Hematopoietic multipotent progenitor cell treated with erythropoietin and hydrocortisone succinate and interleukin-3 and kit ligand, for 15 days (in vitro differentiated cells): ENCODE measurements at places on chromosomes 16 and 17.

DNA sequence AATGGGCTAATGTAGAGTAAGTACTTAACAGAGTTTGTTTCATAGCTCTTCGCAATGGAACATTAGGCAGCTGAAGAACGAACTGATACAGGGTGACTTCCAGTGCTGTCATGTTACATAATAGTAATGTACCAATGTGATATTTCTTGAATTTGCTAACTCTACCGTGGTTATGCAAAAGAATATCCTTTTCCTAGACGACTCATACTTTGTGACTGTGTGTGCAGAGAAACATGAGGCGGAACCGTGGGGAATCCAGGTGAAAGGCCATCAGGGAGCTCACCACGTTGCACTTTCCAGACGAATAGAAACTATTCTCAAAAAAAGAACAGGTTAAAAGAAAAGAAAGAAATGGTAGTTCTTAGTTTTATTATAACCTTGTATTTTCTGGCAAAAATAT lies 13.2 kb downstream of the NOB1 start:
- DNase-seq, result no peak

GRCh38 chr17:38434178-38434665 lies 6.0 kb downstream of the ARHGAP23 start:
- no peak for DNase-seq

DNA sequence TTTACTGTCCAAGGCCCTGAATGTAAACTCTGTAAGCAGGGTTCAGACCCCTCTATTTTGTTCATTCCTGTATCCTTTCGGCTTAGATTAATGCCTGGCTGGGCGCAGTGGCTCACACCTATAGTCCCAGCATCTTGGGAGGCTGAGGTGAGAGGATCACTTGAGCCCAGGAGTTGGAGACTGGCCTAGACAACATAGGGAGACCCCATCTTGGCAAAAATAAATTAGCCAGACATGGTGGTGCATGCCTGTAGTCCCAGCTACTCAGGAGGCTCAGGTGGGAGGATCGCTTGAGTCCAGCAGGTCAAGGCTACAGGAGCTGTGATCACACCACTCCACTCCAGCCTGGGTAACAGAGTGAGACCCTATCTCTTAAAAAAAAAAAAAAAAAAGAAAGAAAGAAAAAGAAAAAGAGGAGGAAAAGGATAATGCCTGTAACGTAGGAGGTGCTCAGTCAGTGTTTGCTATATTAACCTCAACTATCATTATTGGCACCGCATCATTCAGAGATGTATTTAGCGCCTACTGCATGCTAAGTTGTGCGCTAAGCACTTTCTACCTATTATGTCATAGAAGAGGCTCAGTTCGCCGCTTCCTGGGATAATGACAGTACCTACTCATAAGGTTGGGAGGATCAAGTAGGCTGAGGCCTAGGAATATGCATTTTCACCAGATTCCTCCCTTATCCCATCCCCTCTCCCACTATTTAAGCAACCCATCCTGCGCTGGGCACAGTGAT lies 5.0 kb downstream of the SOCS1 start:
- no peak for DNase-seq

- no peak for DNase-seq
These were observed 403 bp downstream of the TEPSIN start for GRCh38 chr17:81238490-81238814.

GRCh38 chr17:40110026-40110845 lies 9.8 kb upstream of the NR1D1 start:
- no peak for DNase-seq

GRCh38 chr16:30769379-30770089 lies 7.4 kb downstream of the RNF40 start:
- no peak for DNase-seq

- no peak for DNase-seq
These were observed 18.3 kb upstream of the SUPT4H1 start for GRCh38 chr17:58370309-58370708.

DNA sequence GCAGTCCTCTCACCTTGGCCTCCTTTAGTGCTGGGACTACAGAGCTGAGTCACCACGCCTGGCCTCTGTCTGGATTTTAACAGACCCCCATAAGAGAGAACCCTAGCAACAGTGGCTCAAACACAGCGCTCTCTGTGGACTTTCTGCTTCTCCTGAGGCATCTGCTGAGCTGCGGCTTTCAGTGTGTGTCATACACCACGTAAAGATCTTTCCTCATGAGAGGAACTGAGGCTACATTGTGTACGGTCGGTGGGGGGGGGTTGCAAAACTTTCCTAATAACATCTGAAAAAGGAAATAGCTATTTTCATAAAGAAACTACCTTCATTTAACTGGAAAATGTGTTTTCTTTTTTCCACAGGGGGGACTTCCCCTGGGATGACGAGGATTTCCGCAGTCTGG lies 32.9 kb downstream of the DEF8 start:
- DNase-seq, result no peak

- DNase-seq, result no peak
These were observed 25.7 kb downstream of the PSMD7 start for GRCh38 chr16:74322301-74322710.

DNA sequence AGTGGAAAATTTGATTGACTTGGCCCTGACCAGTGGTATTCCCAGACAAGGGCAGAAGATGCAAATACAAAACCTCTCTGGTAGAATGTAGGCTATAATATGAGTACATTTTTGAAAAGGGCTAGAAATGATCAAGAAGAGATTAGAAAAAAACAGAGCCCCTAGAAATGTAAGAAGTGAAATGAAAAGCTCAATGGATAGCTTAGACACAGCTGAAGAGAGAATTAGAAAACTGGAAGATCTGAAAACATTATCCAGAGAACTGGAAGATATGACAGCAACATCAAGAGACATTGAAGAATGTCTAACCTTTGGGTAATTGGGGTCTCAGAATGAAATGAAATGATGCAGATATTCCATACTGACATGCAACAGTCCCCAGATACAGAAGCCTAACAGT lies 105.2 kb upstream of the ZNF750 start:
- no peak for DNase-seq

DNA sequence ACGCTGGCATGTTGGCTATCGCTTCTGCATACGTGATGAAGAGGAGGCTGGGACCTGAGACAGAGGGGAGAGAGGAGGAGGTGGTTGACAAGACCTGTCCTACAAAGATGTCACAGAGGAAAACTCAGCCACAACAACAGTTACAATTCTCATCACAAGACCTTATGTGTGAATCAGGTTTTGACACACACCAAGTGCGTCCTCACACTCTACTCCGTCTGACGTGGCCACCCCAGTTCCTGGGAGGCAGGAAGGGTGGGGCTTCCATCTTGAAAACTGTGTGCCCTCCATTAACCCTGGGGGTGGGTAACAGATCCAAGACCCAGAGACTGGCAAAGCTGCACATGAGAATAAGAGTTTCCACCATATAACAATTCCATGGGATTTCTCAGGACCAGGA lies 24.1 kb downstream of the SLC6A4 start:
- no peak for DNase-seq

- peak; percentile 52 for DNase-seq
These were observed 2.3 kb upstream of the PHF12 start for GRCh38 chr17:28953444-28954118.

GRCh38 chr16:23874613-23875294 lies 39.0 kb downstream of the PRKCB start:
- DNase-seq, result no peak

GRCh38 chr17:27513849-27514248 lies 57.6 kb downstream of the KSR1 start:
- DNase-seq, result no peak

DNA sequence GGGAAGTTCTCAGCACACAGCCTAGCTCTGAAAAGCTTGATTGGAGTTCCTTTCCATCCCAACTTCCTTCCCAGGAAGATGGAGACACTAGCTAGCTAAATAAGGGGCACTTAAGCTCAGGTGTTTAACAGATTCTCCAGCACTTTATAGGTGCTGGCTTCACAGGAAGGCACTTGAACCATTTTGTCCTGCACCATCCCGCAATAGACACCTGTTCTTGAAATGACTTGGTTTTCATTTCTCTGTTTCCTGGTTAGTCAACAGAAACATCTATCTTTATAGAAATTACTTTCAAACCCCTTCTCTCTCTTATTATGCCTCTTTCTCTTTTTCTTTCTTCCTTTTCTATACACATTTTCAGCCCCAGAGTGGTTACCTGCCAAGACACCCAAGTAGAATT lies 409.9 kb upstream of the ZFHX3 start:
- no peak for DNase-seq

GRCh38 chr16:77913738-77914253 lies 108.6 kb upstream of the CLEC3A start:
- DNase-seq, result no peak

GRCh38 chr17:43932357-43932756 lies 9.9 kb downstream of the PPY start:
- DNase-seq, result no peak

DNA sequence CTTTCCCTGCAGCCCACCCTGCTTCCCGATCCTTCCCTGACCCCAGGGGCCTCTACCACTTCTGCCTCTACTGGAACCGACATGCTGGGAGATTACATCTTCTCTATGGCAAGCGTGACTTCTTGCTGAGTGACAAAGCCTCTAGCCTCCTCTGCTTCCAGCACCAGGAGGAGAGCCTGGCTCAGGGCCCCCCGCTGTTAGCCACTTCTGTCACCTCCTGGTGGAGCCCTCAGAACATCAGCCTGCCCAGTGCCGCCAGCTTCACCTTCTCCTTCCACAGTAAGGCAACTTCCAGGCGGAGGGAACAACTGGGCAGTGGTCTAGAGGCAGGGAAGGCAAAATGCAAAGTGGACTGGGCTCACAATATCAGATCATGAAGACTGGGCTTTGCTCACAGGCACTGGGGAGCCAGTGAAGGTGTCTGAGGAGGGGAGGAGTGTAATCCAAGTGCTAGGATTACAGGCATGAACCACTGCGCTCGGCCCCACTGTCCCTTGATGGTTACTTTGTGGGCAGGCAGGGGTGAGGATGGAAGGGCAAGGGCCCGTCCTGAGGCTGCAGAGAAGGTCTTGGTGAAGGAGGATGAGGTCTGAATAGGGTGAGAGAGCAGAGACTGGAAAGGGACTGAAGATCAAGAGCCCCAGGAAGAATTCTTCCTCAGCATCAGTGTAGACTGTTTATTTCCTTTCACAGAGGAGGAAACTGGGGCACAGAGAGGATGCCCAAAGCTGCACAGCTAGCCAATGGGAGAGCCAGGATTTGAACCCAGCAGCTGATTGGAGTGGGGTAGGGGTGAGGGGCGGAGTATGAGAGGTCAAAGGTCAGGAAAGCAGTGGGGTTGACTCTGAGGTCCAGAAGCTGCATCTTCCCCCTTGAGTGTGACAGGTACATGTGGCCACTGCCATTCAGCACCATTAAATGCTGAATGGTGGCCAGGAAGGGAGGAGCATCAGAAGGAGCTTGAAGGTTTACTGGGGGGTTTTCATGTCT lies 16.5 kb upstream of the ADGRG3 start:
- no peak for DNase-seq

- no peak for DNase-seq
These were observed 11.8 kb upstream of the FOXK2 start for GRCh38 chr17:82507631-82508175.

GRCh38 chr17:41932816-41933389 lies 2.5 kb downstream of the ODAD4 start:
- DNase-seq, result peak; percentile 43

DNA sequence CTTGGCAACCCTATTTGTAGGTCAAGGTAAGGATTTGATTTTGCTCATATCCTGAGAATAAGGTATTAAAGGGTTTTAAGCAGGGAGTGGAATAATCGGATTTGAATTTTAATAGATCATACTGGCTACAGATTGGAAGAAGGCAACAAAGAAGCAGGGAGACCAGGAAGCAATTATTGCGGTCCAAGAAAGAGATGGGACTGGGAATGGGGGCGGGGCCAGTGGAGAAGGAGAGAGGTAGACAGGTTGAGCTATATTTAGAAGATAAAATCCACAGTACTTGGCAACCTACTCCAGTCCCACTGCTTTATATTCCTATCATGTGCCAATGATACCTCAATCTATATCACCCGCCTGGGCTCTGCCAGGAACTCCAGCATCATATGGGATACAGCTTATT lies 5.8 kb upstream of the NOL11 start:
- no peak for DNase-seq

GRCh38 chr16:49011901-49012300 lies 269.7 kb downstream of the CBLN1 start:
- DNase-seq, result no peak

DNA sequence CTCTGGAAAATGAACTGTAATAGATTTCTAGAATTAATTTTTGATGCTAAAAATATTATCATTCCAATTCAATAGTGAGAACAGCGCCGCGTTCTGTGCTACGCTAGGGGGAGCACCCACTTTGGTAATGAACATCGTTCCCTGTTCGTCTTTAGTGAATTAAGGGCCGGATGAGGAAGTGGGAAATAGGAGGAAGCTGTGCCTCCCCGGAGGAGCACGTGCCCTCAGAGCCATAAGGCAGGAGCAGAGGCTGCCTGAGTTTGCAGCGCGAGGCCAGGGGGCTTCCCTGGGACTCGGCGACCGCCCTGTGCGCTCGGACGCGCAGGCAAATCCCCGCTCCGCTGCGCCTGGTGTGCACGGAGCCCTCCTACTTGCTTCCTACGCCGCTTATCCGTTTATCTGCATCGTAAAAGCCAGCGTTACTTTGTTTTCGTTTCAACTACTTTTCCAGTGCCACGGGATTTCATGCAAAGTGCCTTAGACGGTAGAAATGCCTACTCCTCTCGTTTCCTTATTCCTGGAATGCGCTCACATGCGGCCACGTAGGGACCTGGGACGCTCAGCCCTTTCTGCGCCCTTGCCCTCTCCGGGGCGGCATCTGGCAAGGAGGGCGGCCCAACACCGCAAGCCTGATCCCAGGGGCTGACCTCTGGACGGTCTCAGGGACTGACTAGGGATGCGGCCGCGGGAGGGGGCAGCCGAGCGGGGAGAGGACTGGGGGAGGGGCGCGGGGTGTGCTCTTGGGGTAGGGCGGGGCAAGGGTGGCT lies 76.4 kb downstream of the KCNJ12 start:
- DNase-seq, result peak; percentile 33

- DNase-seq, result no peak
These were observed 158.1 kb downstream of the ZNF423 start for GRCh38 chr16:49697631-49698452.

- no peak for DNase-seq
These were observed 471.2 kb upstream of the HSBP1 start for GRCh38 chr16:83336603-83337002.

DNA sequence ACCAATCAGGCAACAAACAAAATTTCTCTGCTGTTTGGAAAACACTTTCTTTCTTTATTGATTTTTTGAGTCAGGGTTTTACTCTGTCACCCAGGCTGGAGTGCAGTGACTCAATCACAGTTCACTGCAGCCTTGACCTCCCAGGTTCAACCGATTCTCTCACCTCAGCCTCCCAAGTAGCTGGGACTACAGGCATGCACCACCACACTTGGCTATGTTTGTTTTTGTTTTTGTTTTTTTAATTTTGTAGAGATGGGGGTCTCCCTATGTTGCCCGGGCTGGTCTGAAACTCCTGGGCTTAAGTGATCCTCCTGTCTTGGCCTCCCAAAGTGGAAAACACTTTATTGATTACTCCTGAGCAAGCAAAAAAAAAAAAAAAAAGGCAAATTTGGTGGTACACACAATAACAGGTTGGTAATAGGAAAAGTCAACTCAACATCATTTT lies 276.4 kb downstream of the SOX9 start:
- DNase-seq, result no peak

- no peak for DNase-seq
These were observed 222.3 kb upstream of the TNRC6C start for GRCh38 chr17:77736199-77736585.
